GM10248 (cell line): ENCODE measurements at places on chromosomes 7 and 10.
A peak's percentile ranks its signal among the peaks of the same experiment; 100 is the strongest.

DNA sequence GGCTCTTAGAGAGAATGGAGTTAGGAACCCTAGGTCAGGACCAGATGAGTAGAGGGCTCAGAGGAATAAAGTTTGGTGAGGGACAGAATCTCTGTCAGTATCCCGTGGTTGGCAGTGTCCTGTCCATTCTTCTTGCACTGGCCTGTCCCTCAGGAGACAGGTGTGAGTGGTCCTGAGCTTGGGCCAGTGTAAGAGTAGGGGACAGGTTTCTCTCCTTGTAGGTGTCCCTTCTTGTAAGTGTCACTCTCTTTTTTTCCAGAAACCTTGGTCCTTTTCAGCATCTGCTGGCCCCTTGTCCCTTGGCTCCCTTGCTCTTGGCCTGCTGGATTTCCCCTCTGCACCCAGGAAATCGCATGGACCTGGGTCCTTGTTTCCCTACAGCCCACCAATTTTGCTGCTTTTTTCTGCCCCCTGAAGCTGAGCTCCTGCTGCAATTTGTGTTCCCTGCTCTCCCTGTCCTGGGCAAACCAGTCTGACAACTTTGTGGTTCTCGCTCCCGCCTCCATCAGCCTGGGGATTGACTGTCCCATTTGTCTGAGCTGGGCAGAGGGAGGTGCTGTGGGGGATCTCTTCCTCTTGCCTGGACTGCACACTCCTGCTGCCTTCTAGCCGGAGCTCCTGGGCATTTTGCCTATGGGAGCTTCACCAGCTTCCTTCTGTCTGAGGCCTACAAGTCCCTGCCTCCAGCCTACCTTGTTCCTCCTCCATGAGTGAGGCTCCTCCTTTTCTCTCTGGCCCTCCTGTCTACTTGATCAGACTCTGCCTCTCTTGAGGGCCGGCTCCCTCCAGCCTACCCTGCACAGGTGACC, 6.5 kb downstream of the TSPAN14 start:
- DNase-seq = no peak

- no peak for DNase-seq
These were observed 2.5 kb upstream of the KCNH2 start for GRCh38 chr7:150980663-150981062.

- no peak for DNase-seq
These were observed 223.4 kb downstream of the BMPER start for GRCh38 chr7:34128762-34129161.

DNA sequence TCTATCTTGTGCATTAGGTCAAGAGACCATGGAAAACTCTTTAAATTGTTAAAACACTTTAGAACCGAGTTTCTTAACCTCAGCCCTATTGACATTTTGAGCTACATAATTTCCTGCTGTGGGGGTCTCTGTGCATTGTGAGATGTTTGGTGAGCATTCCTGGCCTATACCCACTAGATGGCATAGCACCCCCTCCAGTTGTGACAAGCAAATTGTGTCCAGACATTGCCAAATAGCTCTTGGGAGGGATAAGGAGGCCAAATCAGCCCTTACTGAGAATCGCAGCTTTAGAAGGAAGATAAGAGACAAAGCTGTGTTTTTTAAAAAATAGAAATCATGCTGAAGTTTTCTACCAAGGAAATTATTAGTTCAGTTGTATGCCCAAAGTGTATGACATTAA, 1158.5 kb upstream of the C7orf33 start:
- no peak for DNase-seq

DNA sequence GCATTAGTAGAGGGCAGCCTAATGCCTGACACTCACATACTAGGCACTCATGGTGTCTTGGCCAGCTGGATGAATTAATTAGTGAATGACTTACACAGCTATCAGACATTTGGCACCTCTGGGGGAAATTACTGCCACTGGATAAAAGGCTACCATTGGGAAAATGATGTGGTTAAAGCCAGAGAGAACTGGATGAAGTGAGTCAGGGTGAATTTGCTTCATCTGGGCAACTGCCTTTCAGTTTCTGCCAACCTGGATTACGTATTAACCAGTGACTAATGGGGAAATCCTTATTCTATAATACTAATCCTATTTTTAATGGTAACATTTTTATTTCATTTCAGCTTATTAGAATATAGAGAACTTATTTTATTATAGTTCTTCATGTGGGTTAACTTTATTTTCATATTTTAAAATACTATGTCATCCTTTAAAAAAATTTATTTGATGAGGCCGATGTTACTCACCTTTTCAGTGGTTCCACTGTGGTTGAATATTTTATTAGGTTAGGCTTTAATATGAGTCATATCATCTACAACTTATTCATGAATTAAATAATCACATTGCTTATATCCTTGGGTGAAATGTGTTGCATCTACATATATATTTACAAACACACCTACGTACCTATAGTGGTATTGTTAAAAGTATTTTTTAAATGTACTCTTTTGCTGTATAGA, 85.6 kb upstream of the CAPZA2 start:
- DNase-seq = no peak

- DNase-seq = peak; percentile 28
These were observed 97.7 kb upstream of the RPA3 start for GRCh38 chr7:7816084-7816483.

- DNase-seq = no peak
These were observed 24.9 kb downstream of the MTURN start for GRCh38 chr7:30159698-30160143.

DNA sequence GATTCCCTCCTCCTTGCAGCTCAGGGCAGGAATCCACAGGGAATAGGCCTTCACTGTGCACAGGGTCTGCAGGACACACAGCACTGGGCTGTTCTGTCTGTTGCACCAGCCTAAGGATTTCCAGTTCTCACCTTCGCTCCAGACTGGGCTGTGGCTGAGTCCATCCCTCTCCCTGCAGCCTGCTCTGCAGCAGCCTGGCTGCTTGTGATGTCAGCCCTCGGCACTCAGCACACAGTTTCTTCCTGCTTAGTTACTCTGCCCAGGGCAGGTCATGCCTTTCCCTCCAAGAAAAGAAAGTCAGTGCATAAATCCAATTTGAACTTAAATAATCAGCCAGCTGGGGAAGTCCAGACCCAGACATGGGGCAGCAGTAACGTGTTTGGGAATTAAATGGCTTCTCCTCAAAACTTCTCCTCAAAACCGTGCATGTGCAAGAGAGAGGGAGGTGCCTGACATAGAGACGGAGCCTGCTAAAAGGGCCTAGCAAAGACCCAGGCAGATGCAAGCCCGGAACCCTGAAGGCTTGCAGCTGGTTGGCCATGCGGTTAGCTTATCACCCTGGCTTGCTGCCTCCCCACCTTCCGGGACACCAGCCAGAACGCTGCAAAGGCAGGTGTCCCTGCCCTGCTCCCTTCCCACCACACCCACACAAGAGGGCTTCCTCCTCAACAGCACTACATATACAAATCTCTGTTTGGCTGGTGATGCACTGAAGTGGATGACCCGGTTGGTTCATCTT, 10.9 kb upstream of the GDF2 start:
- no peak for DNase-seq

GRCh38 chr10:50600831-50601477, 22.8 kb downstream of the SGMS1 start:
- DNase-seq = no peak

DNA sequence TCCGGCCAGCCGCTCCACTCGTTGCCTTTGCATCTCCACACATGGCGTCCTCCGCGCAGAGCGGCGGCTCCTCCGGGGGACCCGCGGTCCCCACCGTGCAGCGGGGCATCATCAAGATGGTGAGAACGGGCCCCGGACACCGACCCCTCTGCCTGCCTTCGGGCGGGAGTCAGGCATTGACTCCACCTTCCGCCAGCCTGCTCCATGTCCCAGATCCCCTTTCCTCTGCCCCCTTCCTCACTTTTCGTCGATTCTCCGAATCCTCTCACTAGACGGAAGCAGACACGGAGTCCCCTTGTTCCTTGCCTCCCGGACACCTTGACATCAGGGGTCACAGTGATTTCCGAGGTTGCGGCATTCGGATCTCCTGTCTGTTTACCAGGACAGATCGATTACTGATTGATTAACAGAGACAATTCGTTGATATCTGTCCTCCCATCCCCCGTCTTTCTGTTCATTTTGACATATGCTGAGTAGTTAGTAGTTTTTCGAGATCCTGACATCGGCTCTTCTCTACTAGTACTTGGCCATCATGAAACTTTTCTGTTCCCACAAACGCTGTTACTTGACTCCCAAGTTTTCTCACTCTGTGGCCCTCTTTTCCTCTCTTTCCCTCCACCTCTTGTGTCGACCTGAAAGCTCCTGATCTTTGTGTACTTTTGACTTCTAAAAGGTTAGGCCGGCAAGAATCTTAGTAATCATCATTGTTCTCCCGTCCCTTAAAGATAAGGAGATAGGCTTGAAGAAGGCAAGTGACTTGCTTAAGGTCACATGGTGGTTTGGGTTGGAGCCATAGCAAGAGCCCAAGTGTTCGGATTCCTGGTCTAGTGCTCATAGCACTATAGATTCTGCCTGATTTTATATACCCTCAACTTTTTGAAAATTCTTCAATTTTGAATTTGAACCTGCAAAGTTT, 597 bp downstream of the SND1 start:
- no peak for DNase-seq

- DNase-seq = no peak
These were observed 38.9 kb downstream of the GLRX3 start for GRCh38 chr10:130175074-130175473.

DNA sequence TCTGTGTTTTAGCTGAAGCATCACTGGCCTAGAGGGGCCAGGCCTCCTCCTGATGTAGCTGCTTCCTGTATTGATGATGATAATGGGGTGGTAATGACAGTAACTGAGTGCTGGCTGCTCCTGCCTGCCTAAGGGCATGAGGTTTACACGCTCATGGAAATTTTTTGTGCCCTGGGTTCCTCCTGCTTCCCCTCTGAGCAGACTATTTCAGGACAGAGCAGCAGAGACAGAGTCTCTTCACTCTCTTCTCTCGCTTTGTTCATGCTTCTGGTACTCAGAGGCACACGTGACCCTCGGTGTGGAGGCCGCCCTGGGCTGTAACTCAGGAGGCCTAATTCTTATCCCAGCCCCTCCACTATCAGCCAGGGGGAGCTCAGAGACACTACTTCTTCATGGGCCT, 27.9 kb downstream of the LRRC20 start:
- DNase-seq = no peak

GRCh38 chr10:87538092-87539015, 33.7 kb downstream of the MINPP1 start:
- no peak for DNase-seq

- DNase-seq = no peak
These were observed 61.0 kb downstream of the DIP2C start for GRCh38 chr10:628386-629045.

DNA sequence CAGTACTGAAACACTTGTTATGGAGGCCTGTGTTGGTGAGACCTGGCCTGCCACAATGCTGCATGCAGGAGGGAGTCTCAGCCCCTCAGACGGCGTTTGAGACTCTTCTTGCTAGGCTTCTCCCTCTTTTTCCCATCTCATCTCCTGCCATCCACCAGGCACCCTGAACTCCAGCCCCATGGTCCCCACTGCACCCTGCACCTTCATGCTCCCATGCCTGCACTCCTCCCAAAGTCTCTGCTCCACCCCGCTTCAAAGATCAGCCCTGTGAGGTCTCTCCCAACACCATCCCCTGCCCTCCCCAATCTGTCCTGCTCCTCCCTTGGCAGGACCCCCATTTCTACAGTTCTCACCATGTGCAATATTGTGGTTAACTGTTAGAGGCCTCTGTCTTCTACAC, 61.7 kb downstream of the VOPP1 start:
- no peak for DNase-seq

DNA sequence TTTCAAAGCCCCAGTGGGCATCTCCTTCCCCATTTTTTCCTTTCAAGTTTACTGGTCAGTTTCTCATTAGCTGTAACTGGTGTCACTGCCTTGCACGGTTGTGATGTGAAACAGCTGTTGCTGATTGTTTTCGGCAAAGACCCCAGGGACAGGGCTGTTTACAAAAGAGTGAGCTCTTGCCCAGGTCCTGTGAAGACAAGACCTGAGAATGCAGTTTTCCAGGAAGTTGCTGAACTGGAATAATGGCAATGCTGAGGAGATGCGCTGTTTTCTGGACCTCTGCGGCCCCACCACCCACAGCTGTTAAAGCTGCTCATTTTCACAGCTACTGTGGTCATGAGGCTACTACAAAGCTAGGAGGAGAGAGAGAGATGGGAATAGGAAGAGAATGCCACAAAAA, 116.6 kb upstream of the RSU1 start:
- DNase-seq = no peak

DNA sequence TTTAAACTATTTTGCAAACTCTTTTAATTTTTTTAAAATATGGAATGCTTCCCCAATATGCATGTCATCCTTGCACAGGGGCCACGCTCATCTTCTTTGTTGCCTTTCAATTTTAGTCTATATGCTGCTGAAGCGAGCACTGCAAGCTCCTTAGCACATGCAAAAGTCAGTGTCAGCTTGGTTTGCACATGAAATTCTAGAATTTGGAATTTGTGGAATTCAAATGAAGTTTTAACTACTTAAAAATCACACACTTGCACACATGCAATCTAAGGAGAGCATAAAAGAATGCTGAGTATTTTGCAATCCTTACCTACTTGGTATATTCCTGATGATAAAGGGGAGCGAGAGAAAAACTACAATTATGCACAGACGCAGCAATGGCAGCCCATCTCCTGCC, 78.3 kb upstream of the ATP6V0A4 start:
- DNase-seq = no peak

- DNase-seq = no peak
These were observed 522.5 kb downstream of the ETV1 start for GRCh38 chr7:13466874-13467547.

DNA sequence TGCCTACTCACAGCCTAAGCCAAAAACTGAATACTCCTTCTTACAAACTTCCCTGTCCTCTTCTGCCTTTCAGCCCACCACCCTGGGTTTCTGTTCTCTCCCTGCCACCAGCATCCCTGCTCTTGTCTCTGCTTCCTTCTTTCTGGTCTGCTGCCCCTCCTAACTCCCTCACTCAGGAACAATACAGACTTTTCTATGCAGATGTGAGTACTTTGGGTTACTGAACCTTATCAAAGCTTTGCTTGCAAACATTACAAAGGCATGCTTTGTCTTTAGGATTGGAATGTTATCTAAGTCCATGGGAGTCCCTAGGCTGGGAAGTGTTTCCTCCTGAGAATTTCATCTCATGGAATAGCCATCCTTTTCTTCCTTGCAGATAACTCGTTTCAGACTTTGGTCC, 28.9 kb downstream of the CNNM1 start:
- no peak for DNase-seq

DNA sequence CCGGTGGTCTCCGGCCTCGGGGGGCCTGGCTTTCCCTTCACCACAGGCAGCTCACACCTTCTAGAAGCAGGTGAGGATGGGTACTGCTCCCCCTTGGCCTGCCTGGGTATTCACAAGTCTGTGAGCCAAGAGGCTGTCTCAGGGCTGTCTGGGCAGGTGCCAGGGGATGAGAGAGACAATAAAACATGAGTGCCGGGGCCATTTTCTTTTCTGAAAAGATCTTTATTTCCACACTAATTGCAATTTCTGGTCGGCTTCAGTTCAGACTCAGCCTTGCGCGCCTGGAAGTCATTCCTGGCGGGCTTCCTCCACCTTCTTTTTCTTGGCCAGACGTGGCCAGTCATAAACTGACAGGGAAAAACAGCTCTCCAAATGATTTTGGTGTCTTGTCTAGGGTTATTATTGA, 171.2 kb downstream of the ARHGAP12 start:
- DNase-seq = no peak

DNA sequence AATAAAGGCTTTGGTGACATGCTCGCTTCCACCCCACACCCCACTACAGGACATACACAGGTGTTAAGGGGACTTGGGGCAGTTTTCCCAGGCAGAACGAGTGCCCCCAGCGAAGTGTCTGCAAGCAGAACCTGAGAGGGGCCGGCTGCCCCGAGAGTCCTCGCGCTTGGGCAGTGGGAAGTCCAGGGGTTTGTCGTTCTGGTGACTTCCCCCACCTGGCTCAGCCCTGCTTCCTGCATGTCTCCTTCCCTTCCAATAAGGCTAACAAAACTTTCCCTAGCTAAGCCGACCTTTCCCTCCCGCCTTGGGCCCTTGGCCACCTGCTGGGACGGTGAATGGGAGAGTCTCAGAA, 916 bp downstream of the VWA2 start:
- no peak for DNase-seq
